ENCODE measurements at places on chromosomes 12 and 14.

DNA sequence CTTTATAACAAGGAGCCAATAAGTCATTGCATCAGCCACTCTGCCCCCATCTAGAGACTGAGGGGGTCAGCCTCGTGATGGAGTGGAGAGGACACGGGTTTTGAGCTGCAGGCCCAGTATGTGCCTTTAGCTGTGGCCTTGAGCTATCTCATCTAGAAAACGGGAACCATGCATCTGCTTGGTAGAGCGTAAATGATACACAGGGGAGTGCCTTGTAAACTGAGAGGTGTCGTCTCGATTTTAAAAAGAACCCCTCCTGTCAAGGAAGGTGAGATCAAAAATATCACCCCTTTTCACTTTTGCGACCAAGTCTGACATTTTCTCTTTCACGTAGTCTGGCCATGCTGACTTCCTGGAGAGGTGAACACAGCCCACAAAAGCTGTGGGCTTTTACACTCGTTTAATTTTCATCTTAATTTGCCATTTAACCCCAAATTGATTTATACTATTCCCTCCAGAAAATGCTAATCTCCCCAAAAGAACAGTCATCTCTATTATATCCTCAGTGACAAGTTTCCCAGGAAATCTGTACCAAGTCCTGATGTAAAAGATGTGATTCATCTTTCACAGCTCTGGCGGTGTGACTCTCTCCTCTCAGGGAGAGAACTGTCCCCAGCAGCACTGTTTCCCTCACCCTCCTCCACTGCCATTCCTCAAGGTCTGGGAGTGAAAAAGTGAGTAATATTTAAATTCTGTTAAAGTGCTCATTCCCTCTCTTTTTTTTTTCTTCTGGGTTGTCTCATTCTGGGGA lies 30.6 kb downstream of the VCPKMT start:
- DNase-seq: no peak

GRCh38 chr12:130804216-130804615 lies 34.8 kb downstream of the STX2 start:
- no peak for DNase-seq

DNA sequence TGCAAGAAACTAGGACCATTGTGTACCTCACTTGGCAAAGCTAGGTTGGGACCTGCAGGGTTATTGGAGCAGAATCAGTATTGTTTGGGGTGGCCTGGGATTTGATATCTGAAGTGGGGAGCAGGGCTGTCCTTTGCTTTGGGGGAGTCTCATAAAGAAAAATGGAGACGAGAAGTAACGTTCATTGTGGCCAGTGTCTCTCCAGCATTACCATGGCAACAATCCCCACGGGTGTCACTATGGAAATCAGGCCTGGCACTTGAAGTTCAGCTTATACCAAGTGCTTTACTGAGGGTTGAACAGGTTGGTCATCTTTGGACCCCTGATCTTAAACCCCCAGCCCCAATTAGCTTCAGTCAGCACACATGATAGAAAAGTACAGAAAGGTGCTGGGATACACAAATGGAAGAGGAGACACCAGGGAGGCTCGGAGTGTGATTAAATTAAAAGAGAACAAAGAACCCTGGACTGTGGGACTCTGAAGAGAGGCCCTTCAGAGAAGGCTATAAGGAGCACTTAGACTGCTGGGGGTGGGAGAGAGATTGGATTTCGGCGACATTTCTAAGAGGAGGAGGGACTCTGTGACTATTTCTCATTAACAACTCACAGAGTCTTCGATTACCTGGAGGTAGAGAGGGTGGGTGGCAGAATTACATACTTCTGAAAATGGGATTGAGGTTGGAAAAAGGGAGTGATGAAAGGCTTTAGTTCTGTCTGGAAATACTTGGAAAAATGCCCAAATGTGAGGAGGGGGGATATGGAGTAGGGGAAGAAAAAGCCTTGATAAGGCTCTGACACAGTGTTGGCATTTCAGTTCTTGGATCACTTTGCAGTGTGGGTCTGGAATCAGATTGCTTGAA lies 3.7 kb downstream of the KIF5A start:
- DNase-seq: no peak

- no peak for DNase-seq
Measured at GRCh38 chr12:84756961-84757360, 155.6 kb downstream of the SLC6A15 start.

GRCh38 chr12:96170762-96171161 lies 23.4 kb upstream of the ELK3 start:
- DNase-seq: no peak

GRCh38 chr14:53027041-53027440 lies 76.2 kb upstream of the FERMT2 start:
- no peak for DNase-seq

DNA sequence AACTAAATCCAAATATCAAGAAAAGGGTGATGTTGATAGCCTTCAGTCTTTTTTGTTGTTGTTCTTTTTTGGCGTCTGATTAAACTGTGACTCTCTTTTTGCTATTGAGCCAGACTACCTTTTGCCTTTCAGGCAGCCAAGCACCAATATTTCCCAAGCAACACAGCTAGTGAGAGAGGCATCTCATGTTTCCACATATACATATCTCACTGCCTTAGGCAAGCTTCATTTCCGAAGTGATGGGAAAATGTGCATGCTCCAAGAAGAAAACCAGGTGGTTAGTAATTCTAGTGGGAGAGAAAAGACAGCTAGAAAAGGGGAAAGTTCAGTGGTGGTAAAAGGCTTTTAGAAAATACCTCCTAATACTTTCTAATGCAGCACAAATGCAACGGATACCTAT lies 277.7 kb downstream of the TMTC2 start:
- DNase-seq: no peak

GRCh38 chr14:21668377-21668776 lies 5.2 kb downstream of the OR4E1 start:
- DNase-seq: no peak

GRCh38 chr12:20057398-20057797 lies 310.9 kb upstream of the PDE3A start:
- DNase-seq: no peak

- DNase-seq: no peak
Measured at GRCh38 chr12:30437616-30438015, 258.1 kb downstream of the IPO8 start.

DNA sequence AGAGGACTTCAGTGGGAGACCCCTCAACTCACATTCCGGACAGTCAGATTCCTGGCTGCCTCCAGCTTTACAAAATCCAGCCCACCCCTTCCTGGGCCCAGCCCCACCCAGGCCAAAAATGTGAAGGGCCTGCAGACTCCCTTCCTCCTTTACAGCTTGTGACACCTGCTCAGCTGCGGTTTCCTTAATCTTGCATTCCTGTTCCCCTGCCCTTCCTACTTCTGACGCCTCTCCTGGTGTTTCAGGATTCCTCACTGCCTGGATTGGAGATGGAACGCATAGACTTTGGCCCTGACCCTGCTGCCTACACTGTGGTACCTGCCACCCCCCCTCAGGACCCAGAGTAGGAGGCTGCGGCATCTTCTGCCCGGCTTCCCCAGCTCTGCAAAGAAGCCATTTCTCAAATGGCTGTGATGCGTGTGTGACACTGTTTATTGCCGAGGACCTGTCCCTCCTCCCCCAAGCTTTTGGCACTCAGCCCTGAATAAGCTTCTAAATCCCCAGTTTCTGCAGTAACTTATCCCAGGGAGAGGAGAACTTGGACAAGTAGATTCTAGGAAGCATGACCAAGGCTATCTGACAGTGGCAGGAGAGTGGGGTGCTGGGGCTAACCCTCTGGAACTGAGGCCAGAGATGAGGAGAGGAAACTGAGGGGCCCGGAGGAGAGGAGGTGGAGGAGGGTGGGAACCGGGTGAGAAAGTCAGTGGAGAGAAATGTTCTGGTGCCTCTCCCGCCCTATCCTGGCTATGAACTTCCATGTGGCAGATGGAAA lies 24.9 kb upstream of the BCDIN3D start:
- no peak for DNase-seq

DNA sequence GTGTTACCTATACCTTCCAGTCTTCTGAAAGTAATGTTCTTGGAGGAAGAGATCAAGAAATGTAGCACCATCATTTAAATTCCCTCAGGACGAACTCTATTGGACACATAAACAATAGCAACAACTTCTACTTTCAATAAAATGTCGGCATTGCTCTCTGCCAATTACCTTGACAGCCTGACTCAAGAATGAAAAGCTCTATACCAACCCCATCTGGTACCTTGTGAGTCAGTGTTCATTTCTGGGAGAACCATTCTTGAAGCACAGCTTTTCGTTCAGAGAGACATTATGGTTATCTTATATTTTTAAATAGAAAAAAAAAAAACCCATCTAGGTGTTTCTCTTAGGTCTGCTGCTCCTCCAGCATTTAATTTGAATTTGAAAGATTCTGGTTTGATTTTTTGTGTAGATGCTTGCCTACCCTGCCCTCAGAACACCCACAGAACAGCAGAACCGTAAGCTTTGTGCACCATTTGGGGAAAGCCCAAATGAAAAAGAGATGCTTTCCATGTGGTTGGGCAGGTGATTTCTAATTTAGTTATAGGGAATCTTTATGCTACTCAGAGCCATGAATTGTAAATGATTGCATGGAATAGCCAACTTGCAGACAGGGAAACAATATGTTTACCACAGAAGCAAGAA lies 156.0 kb downstream of the SAMD4A start:
- no peak for DNase-seq

DNA sequence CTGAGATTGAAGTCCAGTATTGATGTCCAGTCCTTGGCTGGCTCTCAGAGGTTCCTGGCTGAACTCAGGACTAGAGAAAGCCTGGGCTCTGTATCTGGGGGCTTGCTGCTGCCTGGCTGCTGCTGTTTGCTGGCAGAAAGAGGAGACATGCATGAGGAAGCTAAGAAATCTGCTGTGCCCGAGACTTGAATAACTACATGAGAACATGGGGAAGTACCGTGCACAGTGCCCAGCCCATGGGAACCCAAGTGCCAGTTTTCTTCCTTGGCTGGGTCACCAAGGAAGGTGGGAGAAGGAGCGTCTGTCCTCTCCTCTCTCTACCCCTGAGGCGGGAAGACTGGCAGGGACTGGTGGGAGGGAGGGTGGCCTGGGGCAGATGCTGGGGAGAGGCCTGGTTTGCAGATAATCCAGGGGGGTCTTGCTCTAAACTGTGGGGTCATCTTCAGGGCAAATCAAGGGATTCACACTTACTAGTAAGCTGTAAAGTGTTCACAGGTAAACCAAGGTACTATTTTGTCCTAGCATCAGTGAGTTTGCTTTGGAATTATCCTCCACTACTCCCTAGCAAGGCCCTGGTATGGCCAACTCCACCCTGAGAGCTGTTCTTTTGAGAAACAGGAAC lies 13.8 kb upstream of the ZFP36L1 start:
- DNase-seq: no peak

DNA sequence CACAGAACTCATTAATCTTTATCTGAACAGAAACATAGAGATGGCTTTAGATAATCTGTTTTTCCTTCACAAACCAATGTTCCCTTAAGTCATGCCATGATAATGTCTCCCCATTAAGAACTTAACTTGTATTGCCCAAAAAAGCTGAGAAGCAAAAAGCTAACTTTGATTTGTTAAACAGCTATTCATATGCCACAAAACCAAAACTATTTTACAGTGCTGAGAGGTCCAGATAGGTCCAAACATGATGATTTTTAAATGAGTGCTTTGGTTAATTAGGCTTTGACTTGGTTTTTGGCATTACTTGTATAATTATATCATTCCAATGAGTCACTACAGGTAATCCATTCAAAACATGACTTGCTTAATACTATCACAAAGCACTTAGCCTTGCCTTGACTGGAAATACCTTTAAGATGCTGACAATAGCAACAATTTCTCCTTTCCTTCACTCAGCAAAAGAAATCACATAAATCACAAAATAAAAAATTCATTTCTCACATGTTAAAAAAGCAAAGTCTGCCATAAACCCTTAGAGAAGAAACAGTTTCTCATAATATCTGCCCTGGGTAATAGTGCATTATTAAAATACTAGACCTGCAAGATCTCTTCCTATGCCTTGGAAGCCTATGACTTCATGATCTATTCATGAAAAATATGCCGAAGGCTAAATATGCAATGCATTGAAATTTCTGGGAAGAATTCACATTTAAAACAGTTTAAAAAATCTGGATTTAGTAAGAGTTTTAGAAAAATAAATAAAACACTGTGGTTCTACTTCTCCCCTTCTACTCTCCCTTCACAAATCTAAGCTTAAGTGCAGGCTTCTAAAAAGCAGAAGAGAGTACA lies 52.0 kb upstream of the SAV1 start:
- no peak for DNase-seq

DNA sequence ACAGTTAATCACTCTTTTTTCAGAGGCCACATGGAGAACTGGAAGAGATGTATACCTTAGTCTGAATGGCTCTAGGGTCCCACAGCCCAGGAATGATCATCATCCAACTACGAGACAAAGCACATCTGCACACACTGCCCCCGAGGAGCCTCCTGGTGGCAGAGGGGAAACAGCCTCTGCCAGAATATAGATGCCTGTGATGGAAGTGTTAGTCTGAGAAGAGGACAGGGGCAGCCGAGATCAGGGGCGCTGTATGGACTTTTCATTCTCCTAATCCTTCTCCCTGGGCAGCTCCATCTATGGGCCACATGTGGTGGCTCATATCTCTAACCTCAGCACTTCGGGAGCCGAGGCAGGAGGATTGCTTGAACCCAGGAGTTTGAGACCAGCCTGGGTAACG lies 82.8 kb upstream of the CAPRIN2 start:
- no peak for DNase-seq

DNA sequence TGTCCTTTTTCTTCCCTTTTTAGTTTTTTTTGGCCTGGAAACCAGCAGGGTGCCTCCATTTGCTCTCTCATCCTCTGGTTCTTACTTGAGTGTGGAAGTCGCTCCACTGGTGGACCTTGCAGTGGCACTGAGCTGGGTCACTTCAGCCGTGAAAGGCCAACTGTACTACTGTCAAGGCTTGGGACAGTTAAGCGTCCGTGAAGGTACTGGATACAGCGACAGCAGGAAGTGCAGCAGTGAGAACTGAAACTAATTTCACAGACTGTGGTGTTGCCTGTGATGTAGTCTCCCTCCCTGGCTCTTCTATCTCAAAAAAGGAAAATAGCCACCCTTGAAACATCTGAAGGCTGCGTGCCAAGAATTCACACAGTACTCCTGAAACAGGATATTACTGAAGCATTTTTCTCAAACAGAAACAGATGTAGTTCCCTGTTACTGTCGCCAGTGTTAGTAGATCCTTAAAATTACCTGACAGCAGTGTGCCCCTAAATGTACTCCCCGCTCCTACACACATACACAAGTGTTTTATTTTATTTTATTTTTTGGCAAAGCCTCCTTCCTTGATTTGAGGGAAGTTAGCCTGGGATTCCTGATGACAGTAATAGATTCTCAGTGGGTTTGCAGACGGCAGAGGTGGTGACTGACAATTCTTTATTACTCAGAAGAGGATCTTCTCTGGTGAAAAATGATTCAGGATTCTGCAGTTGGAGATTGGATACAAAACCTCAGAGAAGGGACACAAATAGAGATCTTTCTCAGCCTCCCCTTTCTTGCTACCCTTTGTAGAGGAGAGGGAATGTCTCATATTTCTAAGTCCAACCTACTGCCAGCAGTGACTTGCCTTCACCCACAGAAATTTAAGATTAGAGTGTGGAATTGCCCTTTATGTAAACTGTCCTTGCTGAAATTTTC lies 4.4 kb downstream of the SUSD6 start:
- no peak for DNase-seq

Measured in activated CD8-positive, alpha-beta memory T cell treated with anti-CD3 and anti-CD28 coated beads for 1 hour (primary cell).